ENCODE measurements at places on chromosomes 4 and X.

GRCh38 chr4:113603911-113604310, 157.6 kb downstream of the CAMK2D start:
- no peak for DNase-seq

- no peak for DNase-seq
Observed at GRCh38 chrX:6460893-6461490, 73.9 kb downstream of the VCX3A start.

- DNase-seq = no peak
Observed at GRCh38 chrX:9337046-9337445, 127.8 kb upstream of the TBL1X start.

DNA sequence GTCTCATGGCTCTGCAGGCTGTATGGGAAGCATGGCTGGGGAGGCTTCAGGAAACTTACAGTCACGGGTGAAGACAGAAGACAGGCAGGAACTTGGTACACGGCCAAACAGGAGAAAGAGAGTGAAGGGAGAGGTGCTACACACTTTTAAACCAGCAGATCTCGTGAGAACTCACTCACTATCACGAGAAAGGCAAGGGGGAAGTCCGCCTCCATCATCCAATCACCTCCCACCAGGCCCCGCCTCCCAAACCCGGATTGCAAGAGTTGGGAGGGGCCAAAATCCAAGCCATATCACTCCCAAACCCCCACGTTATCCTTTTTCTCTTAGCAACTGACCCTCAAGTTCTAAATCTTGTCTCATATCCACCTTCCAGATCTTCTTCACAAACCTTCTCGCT, 1710.5 kb upstream of the TENM3 start:
- DNase-seq = no peak

- DNase-seq = no peak
Observed at GRCh38 chr4:185341841-185342240, 53.9 kb downstream of the LRP2BP start.

GRCh38 chr4:79476196-79476595, 68.2 kb upstream of the GK2 start:
- no peak for DNase-seq

DNA sequence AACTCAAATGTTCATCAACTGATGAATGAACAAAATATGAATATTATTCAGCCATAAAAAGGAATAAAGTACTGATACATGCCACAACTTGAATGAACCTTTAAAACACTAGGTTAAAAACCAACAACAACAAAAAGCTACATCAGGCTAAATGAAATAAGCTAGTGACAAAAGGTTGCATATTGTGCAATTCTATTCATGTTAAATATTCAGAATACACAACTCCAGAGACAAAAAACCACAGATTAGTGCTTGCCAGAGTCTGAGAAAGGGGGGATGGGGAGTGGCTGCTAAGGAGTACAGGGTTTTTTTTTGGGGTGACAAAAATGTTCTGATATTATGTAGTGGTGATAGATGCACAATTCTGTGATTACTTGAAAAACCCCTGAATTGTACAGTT, 58.5 kb downstream of the HAUS3 start:
- DNase-seq = no peak

GRCh38 chrX:78046362-78046761, 57.7 kb upstream of the PGK1 start:
- no peak for DNase-seq

DNA sequence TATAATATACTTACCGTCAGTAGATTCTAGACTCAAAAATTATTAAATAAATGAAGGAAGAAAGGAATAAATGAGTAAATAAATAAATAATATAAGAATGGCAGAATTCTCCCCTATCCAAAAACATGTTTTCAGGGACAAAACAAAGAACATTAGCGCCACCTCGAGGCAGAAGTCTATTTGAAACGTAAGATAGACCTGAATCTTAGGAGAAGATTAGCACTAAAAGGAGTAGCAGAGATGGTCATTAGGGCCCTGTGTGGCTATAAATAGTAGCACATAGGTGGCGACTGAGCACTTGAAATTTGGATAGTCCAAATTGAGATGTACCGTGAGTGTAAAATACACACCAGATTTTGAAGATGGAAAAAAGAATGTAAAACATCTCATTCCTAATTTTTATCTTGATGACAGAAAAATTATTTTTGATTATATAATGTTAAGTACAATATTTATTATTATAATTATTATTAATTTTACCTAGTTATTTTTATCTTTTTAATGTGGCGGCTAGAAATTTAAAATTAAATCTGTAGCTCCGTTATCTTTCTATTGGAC, 24.3 kb upstream of the SRD5A3 start:
- peak; percentile 47 for DNase-seq

GRCh38 chr4:57103051-57103450, 7.1 kb downstream of the IGFBP7 start:
- no peak for DNase-seq

DNA sequence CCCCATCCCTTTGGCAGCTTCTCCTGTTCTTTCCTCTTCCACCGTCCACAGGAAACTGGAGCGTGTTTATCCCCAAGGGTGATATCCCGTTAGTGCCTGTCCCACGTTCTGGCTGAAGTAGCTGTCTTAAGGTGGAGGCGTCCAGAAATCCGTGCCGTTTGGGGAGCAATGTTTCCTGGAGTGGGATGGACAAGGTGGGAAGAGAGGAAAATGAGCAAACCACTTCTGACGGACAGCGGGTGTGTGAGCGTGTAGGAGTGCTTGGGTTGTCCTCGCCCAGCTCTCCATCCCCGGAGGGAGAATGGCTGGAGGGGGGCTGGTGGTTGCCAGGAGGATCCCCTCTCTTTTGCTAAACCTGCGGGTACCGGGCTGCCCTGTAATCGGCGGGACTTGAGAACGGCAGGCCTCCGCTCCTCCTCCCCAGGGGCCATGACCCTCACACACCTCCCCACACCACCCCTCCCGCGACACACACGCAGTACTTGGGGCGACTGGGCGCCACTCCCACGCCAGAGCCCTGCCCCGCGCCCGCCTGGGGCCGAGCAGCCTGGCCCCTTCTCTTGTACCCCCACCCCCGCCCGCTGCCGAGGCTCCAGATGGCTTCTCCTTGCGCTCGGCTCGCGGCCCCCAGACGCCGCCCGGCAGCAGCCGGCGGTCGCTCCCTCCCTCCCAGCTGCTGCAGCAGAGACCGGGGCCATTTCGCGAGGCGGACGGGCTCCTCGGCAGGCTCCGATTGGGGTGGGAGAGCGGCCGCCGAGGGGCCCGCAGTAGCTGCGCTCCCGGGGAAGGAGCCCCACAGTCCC, 13.9 kb upstream of the PRDM8 start:
- DNase-seq = no peak

GRCh38 chr4:10809905-10810304, 125.3 kb upstream of the CLNK start:
- no peak for DNase-seq

DNA sequence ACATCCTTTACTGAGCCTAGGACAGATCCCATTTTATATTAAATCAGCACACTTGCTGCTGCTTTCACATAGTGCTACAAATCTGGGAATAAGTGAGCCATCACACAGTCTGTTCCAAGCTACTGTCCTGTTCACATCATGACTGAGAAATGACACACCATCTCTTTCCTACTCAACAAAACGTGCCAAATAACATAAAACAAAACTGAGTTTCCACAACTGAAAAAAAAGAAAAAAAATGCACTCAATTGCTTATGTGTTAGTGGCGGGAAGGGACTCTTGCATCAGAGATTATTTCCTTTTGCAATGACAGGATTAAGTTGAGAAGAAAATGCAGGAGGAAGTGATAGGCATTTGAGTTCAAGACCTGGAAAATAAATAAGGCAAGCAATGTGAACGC, 109.0 kb downstream of the SHROOM4 start:
- DNase-seq = no peak

GRCh38 chrX:145677109-145677817, 140.4 kb upstream of the SLITRK2 start:
- no peak for DNase-seq

DNA sequence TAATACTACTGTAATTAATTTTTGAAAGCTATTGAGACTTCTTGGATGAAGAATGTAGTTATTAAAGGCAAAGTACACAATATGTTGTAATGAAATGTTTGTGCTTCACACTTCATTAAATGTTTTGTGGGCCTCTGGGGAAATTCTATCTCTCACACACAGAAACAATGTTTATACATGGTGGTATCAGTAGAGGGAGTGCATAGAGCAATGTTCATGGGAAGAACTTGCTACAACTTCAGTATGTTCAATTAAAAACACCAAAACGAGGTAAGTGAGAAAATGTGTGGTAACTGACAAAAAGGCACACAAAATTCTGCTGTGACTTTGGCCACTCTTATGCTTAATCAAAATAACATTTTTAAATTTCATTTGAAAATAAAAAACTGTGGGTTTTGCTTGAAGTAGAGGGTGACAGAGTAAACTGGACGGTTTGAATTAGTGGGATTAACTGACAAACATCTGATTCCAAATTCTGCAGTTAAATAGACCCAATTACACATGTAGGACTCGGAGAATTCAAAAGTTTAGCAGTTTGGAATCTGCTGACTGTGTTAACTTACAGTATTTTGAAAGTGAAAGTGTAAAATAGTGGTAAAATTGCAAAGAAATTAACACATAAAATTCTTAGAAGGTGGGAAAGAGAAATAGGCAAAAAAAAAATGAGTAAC, 111.4 kb upstream of the TTC29 start:
- DNase-seq = no peak

DNA sequence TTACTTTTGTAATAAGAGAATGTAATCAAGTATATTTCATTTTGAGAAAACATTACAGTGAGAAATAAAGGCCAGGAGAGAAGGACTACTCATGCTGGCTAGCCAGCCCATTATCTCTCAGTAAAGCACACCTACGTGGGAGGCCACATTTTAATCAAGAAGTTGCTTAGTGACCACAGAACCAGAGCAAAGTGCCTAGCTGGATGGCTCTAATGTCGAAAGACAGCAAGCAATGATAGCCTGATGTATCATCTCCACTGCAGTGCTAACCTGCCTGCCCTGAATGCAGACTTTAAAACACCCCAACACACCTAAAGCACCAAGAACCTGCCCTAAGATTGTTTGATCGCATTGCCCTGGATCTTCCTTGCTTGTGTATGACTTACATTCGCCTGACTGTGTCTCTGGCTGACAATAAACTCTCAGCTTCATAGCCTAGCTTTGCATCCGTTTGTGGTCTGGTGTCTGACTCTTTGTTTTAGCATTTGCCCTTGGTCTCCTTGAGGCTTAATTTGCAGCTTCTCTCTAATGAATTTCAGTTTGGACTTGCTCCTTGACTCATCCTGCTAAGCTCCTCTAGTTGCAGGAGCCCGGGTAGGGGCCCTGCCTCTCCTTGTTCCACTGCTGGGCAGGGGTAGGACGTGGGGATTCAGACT, 31.4 kb upstream of the SOWAHD start:
- no peak for DNase-seq

DNA sequence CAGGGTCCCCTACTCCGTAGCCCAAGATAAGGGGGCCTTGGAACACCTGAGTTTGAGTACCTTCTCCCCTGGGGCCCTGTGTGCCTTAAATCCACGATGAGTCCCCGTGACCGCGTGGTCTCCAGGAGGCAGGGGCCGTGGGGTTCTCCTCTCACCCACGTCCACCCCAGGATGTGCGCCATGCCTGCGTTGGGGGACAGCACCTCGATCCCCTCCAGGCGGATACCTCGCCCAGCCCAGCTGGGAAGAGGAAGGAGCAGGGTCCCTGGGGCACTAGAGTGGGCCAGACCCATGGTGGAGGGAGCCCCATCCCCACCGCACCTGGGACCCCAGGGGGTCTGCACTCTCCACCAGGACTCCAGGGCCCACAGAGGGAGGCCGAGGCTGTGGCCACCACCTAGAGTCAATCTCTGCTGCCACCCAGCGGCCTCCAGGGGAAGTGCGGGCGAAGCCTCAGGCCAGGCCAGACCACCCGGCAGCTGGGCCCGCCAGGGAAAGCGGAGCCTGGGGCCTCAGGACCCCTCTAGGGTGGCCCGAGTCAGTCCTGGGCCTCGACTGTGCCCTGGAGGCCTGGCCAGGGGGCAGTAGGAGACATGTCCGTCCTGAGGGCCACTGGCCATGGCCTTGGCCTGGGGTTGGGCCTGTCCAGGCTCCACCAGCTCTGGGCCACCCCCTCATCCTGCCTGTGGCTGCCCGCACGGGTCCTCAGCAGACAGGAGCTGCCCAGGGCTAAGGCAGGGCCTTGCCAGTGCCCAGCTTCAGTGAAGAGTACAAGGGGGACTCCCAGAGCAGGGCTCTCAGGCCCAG, 55.0 kb downstream of the FAM53A start:
- DNase-seq = peak; percentile 80

DNA sequence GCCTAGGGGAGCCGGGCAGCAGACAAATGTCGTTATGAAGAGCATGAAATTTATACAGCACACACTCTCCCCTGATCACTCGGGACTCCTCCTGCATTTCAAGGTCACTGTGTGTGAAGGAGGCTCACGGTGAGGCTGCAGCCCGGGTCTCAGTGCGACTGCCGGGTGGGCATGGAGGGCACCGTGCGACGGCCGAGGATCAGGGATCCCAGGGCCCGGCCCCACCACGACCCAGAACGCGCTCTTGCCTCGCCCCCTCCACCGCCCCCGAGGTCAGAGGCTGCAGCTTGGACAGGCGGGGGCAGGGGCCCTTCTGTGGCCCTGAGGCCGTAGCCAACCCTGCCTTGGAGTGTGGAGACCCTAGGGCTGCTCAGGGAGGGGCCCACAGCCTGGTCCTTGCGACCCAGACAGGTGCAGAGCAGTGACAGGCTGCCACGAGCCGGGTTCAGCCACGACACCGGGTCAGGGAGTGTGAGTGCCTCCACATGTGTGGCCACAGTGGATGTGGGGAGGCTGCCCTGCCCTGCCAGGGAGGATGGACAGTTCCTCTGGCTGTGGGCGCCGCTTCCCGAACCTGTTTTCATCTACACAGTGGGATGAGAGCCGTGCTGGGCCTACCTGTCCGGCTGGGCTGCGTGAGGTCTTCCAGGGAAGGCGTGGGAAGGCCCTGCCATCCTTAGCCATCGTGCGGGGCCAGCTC, 89.3 kb upstream of the NKX1-1 start:
- no peak for DNase-seq

DNA sequence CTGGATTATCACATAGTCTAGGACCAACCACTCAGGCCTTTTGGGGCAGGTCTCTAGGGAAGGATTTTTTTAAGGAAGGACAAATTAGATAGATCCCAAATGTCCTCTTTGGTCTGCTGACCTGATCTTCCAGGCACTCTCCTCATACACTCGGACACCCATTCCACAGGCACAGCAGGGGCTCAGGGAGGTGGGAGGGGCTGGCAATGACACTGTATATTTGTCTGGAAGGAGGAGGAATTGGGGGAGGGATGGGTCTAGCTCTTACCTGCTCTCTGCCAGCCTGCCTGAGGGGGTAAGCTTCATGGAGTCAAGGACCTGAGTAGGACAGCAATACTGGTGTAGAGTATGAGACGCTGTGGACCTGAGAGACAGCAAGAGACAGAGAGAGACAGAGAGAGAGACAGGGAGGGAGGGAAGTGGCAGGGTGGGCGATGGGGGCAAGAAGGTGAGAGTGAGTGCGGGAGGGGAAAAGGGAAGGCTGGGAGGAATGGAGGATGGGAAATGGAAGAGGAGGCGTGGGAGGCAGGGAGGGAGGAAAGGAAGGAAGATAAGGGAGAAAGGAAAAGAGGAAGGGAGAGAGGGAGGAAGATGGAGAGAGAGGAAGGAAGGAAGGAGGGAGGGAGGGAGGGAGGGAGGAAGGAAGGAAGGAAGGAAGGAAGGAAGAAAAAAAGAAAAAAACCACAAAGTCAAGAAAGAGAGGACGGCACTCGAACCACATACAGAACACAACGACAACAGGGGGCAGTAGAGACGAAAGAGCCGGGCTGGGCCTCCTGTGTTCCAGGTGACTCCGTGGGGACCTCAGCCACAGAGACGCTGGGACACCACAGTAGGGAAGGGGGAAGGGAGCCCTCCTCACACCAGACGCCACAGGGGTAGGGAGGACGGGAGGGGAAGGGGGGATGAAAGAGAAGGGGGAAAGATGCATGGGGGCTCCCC, 1.8 kb downstream of the IQSEC2 start:
- no peak for DNase-seq

Measured in progenitor cell of endocrine pancreas (in vitro differentiated cells).